ENCODE measurements at places on chromosomes 7 and 10.

- no peak for DNase-seq
These were observed 82.4 kb upstream of the RNF32 start for GRCh38 chr7:156558198-156558597.

GRCh38 chr7:79506481-79506880 lies 53.0 kb upstream of the MAGI2 start:
- no peak for DNase-seq

DNA sequence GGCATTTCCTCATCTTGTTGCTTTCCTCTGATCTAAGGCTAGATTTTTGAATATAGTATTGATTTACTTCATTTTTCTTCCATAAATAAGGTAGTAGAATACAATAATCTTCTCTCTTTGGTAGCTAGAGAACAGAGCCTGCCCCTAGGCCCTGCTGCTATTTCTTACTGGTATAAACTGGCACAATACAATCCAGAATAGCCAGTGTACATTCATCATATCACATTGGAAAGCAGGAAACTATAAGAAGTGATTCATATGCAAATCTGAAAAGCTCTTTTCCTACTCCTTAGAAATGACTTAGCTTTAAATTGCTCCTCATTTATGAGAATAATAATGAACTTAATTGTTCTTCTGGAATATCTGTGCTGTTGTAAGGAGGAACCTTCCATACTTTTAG lies 100.2 kb downstream of the KCND2 start:
- no peak for DNase-seq

DNA sequence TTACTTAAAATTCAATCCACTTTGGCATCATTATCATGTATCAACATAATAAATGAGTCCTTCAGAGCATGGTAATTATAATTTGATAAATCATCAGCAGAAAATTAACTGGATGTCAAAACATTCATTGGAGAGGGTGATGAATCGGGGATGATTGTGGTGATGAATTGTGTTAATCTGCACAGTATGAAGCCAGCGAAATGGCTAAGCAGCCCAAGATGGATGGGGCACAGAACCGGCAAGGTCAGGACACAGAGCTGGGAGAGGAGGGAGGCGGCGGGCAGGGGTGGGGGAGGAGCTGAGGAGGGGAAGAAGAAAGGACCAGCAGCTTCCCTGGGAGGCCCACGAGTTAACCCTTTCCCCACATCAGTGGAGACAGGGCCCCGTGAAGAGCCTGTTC lies 536.1 kb downstream of the LRMDA start:
- DNase-seq, result no peak

- DNase-seq, result no peak
These were observed 35.4 kb upstream of the PODXL start for GRCh38 chr7:131591687-131592319.

DNA sequence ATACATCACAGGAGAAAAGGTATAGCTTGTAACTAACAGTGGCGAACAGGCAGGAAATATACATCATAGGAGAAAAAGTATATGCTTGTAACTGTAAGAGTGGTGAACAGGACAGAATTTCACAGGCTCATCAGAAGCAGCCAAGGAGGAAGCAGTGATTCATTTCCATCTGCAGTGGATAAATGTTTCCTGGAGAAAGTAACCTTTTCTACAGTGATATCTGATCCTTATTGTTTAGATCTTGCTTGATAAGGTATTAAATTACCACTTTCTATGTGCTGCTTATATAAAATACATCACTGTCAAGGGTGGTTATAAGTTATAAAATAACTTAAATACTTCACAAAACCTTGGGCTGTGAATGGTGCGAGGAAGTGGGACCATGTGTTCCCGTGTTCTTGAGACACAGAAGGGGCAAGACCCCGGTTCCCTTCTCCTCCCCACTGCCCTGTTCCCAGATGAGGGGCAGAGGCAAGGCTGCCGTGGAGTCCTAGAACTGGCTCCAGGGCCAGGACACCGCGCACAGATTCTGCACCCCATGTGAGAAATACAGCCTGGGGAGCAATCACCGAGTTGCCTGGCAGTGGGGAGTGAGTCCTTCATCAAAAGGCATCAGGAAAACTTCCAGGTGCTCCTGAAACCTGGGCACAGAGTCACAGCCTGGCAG lies 135.2 kb downstream of the DIP2C start:
- no peak for DNase-seq

DNA sequence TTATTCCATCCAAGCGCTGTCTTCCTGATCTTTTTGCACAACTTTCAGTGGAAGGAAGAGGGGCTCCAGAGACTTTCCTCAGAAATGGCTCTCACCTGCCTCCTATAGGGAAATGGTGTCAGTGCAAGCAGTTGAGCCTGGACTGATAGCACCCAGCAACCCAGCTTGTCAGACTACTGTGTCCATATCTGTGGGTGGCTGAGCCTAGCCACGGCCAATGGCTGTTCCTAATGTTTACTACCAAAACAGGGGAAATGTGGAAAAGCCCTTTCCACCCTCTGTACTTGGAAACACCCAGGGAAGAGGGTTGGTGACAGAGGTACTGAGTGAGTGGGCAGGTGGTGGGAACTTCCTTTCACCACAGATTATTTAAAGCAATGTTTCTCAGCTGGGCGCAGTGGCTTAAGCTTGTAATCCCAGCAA lies 4.3 kb upstream of the YKT6 start:
- no peak for DNase-seq

DNA sequence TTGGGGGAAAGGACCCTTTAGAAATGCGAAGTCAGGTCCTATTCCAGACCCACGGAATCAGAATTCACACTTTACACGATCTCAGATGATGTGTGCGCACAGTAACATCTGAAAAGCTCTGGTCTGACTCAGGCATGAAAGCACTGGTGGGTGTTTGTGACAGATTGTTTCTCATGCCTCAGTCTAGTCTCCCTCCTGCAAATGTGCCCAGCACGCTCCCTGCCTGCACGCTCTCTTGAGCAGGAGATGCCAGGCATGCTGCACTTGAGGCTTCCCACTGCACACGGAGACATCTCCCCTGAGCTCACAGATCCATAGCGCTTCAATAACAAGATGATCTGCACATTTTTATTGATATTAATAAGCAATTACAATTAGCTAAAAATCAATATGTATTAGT lies 23.6 kb upstream of the ZNF37A start:
- DNase-seq, result no peak

GRCh38 chr7:28068811-28069216 lies 111.8 kb downstream of the JAZF1 start:
- DNase-seq, result no peak

DNA sequence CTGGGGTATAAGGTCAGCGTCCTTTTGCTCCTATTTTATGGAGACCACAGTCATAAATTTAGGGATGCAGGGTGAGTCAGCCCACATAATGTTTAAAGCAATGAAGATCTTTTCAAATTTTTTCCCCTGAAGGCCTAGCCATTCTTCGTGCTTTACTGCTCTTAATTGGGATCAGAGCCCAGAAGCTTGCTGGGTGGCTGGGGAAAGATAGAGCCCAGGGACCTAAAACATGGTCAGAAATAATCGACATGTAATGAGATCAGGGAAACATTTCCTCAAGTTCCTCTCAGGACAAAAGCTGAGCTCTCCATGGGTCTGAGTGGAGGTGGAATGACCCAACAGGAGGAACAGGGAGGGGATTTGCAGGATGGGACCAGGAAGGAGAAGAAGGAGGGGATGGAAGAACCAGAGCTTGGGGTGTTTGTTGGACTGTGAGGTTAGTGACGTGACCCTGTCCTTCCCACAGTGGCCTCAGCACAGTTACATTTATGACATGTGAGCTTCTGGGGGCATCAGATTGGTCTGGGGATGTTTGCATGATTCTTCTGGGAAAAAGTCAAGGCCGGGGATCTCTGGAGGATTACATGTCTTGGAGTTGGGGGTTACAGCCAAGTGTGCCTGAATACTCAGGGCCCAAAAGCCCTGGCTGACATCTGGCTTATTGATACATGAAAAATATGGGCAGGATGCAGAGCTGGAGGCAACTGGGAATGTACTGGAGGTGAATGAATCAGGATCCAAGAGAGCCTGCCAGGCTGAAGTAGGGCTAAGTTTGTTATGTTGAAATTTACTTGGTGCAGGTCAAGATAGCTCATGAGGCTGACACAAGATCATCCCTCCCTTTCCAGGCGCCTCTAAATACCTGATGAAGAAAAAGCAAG lies 477.9 kb downstream of the RPS24 start:
- DNase-seq, result no peak
